M059J (cell line): ENCODE measurements at places on chromosomes 7 and 10. TPM values are rescaled to one million over a fixed set of nuclear protein-coding genes. Genes with fewer than 3 reads are reported as not detected.

Gene LANCL2
- 12.7 and 32.8 TPM in 2 replicates for total RNA-seq

Gene LDB3
- 0.05 TPM in 2 replicates for total RNA-seq

Gene SPDYE6
- total RNA-seq = not detected in 2 replicates

Gene KCNMA1
- total RNA-seq = 16.1 and 23.3 TPM in 2 replicates

Gene GGCT
- total RNA-seq = 42.7 and 68.0 TPM in 2 replicates

Gene CLCN1
- total RNA-seq = not detected in 2 replicates

DNA sequence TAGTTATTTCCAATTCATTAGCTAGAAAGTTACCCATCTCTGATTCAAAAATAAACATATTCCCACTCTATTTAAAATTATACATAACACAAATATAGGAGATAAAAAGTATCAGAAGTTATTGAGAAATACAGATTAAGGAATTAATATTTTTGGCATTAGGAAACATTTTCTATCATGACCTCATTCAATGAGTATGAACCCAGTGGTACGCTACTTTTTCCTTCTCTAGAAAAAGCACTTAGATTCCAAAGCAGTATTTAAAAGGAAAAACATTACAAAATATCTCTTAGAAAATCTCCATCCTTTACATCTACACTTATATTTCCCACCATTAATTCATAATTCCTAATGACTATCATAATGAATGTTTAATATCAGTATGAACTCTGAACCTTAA is 240.6 kb upstream of the GNAI1 start:
- DNase-seq = no peak

DNA sequence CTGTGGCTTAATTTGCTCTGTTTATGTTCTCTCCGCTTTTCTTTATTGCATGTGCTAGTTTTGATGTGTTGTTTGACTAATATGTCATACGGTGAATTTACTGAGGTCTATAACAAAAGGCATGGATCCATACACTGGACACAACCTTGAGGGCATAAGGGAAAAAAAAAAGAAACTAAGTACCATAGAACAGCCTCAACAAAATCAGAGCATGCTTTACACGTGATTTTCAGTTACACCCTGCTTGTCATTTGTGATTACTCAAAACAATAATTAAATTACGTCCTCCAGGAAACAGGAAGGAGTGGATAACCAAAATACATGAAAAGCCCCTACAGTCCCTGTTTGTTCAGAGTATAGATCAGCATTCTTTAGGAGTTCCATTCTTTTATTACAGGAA is 150.5 kb downstream of the CRPPA start:
- no peak for DNase-seq

DNA sequence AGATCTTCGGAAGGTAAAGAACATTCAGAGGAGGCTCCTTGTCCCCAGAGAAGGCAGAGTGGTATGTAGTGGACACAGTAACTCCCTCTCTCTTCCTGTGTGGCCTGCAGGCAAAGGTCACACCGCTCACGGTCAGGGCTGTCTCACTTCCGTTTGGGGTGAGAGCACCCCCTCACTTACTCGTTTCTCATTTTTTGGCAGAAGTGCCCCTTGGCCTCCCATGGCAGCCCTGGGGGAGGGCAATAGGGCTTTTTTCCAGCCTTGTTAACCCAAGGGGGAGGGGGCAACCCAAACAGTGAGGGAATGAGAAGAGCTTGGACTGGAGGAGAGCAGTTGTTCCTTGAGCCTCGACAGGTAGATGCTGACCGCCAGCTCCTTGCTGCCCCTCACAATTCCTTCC is 31.8 kb upstream of the SRGN start:
- peak; percentile 68 for DNase-seq
